ENCODE measurements at places on chromosomes 2 and 18. TPM values are rescaled to one million over a fixed set of nuclear protein-coding genes. Genes with fewer than 3 reads are reported as not detected.

SULT1C2 gene
- not detected for total RNA-seq

ANKRD62 gene
- total RNA-seq, result not detected

LOXHD1 gene
- not detected for total RNA-seq

CNGA3 gene
- 0.05 TPM for total RNA-seq

FAM237A gene
- not detected for total RNA-seq

VWA3B gene
- 0.09 TPM for total RNA-seq

GPR45 gene
- total RNA-seq, result not detected

SMCHD1 gene
- total RNA-seq, result 82.2 TPM

RESP18 gene
- not detected for total RNA-seq

DTNA gene
- total RNA-seq, result 6.8 TPM

DSEL gene
- 33.4 TPM for total RNA-seq
